ENCODE measurements at places on chromosomes 5 and 9.

GRCh38 chr5:56676091-56676768, 139.1 kb upstream of the MAP3K1 start:
- DNase-seq: no peak

DNA sequence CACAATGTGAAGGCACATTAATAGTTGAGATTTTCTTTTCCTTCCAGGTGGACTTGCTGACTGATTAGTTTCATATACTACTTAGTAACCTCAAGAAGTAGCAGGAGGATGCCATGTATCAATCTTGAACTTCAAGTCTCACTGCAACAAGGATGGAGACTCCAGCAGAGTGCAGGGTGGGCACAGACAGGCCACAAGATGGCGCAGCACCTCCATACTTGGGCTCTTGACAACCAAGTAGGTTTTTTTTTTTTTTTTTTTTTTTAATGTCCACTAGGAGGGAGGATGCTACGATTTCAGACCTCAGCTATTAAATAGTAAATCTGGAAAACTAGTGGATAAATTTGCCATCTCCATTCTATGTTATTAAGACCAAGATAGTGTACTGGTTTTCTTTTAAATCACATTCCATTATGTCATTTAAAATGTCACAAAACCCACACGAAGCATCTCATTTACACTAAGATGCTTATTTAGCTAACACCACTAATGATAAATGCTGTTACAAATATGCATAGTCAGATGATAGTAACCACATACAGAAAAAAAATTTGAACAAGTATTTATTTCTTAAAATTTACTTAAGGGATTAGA, 58.6 kb downstream of the IL6ST start:
- DNase-seq: peak; percentile 79

GRCh38 chr9:89797255-89797654, 192.4 kb downstream of the GADD45G start:
- DNase-seq: no peak

DNA sequence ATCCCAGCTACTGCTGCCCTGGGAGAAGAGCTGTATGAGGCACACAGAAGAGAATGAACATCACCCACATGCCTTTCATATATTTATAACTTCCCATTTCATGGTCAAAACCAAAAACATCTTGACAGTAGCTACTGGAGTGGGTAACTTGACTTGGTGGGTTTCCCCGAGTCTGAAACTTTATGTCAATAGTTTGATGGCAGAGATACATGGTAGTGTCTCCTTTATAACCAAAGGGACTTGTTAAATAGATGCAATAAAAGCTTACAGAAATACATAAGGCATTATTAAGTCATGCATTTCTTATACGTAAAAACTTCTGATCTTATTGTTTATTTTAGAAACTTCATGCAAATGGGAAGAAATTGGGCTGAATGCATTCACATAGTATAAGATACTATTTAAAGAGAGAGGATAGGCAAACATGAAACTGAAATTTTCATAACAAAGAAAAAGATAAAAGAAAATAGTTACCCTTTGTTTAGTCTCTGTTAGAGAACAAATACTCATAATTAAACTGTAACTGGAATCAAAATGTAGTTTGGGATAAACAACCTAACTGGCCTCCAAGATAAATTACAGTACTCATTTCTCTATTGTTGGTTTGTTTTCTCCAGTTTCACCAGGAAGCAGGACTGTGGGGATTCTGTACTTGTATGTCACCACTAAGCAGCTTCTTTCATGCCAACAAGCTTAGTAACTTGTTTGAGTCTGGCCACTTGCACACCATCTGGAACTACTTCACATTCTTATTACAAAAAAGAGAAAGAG, 459.3 kb upstream of the MEF2C start:
- DNase-seq: peak; percentile 72

DNA sequence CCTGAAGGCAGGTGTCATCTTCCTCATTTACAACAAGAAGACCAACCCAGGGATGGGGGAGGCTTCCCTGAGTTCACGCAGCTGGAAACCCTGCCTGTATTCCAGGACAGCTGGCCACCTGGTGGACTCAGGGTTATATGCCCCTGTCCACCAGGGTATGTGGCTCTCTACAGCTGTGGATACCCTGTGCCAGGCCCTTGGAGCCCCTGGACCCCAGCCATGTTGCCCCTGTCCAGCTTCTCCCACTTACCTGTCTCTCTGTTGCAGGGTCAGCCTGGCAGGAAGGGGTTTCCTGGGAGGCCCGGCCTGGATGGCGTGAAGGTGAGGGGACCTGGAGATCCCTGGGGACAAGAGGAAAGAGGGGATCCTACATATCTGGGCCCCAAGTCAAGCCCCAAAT, 79.7 kb upstream of the ORM1 start:
- DNase-seq: no peak

- no peak for DNase-seq
Measured at GRCh38 chr5:52784737-52785136, 3.0 kb upstream of the ITGA1 start.

DNA sequence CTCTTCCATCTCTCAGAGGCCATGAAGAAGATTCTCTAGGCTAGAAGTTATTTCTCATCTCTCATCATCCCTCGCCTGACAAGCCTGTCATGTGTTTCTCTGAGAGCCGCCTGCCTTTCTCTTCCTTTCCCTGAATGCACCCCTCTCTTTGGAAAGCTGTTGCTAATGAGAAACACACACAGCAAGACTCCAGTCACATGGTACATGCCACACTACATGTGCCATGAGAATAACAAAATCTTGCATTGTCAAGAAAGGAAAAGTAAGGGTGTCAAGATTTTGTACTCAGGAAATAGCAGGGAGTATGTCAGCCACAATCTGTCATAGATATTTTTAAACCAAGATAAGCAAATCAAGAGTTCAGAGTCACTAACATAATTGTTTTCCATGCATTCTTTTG, 8.9 kb downstream of the AGXT2 start:
- DNase-seq: no peak

DNA sequence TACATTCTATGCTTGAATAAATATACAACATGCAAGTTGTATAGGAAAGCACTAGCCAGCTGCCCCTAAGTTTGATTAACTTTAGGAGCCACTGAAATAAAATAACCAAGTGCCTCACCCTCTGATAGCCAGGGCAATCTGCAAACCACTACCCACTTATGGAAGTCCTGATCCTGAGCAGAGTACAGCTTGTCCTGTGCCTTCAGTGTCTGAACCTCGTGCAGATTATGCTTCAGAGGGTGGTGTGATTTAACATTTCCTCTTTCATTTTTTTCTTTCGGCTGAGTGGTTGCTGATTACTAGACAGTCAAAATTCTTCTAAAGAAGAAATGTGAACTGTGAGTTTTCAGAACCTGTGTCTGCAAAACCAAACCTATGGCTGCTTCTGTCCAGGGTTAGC, 327.7 kb downstream of the PIK3R1 start:
- DNase-seq: no peak

DNA sequence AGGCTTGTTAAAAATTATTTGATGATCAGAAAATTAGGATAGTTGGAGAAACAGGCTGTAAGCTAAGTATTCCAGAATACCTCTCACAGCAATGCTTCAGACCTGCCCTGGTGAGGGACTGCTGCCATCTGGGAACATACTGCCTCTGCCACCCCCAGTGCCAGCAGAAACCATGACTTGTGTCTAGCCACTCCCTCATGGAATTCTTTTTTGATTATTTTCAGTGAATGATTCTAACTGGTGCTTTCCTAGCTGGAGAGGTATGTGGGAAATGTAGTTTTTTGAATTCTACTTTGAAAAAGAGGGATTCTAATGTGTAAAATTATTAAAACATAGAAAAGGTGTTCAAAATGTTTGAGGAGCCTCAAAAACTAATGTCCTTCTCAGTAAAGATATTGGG, 126.3 kb downstream of the HMHB1 start:
- no peak for DNase-seq

- DNase-seq: no peak
Measured at GRCh38 chr5:14032918-14033317, 88.4 kb upstream of the DNAH5 start.

DNA sequence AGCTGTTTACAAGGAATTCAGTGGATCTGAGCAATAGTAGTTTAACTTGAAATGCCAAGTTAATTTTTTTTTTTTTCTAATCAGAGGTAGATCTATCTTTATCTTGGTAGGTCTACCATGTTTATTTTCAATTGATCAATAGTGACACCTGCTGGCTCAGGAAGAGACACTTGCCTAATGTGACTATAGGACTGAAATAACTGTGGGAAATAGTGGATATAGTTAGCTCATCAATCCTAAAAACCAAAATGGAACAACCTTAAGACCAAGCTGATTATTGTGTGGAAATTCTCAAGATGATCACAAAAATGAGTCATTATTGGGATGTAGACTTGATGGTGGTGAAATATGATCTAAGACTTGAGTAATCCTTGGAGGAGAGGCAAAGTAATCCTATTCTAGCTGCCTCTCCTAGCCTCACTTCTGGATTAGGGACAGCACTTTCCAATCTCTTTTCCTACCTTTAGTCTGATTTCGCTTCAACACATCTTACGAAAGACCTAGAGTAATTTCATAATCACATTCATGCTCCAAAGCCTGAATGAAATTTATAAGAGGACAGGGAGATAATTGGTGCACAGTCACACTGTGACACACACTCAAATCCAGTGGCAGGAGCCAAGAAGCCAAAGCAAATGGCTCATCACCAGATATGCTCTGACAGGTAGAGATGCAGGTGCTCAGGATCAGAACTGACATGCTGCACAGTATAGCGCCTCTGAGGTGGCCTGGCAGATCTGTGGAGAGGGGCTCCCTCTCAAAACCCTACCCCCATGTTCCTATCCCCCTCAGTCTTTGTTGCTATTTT, 156.3 kb downstream of the HMHB1 start:
- peak; percentile 52 for DNase-seq

DNA sequence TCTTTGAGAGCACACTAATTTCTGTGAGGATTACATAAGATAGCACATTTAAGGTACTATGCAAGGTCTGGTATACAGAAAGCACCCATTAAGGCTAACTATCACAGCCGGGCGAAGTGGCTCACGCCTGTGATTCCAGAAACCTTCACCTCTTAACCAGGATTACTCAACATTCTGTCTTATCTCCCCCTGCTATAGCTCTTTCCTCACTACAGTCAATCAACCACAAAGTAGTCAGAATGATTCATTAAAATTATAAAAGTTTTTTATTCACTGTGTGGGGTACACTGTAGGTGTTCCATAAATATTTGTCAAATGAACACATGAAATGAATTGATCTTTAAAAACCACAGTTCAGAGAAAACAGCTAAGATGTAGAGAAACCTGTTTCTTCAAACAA, 48.7 kb downstream of the CHD1 start:
- DNase-seq: no peak

- no peak for DNase-seq
Measured at GRCh38 chr5:113115061-113115460, 138.5 kb downstream of the DCP2 start.

DNA sequence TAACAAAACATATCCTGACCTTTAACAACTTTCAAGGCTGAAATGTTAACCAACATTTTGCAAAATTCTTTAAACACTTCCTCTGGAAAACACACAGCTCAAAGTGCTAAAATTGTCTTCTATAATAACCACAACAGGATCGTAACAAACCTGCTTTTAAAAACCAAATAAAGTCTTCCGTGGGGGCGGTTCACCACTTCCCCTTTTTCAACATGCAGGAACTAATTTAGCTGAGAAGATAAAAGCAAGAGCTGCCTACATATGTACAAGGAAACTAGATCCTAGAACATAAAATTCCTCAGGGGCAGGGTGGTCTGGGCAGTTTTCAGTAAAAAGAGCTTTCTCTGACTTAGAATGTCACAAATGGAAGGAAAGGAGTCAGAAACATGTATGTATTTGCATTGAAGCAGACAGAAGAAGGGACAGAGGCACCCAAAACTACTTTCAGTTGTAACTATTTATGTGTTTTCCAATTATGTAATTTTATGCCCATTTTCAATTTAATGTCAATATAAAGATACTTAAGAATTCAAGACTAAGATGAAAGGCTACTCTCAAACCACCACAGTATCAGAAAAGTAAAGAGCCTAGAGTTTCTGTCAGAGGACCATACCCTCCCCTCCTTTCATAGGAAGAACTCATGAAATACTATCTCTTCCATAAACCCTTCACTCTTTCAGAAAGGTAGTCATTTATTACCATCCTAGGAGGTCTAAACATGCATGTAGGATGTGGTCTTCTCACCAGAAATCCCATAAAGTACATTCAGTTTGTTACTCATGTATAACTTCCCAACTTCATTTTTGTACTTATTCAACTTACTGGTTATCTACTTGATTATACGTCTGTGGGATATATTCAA, 185.9 kb upstream of the RASA1 start:
- no peak for DNase-seq

DNA sequence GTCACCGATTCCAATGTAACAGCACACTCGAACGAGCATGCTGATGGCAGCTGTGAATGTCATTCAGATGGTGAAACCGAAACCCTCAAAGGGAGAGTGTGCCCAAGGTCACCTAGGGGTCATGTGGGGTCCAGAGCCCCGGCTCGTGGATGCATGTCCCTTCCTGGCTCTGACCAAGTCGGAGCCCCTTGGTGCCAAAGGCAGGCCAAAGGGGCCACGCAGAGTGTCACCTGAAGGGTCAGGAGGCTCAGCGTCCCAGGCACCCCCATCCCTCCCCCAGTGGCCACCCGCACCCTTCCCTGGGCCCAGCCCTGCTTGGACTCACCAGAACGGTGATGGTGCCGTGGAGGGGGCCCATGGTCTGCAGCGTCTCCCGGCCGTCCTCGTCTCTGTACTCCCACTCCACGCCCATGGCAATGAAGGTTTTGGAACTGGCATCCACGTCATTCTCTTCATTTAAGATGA, 69.5 kb downstream of the ZNF354C start:
- DNase-seq: no peak

GRCh38 chr9:115362101-115362500, 244.1 kb upstream of the TNC start:
- no peak for DNase-seq

DNA sequence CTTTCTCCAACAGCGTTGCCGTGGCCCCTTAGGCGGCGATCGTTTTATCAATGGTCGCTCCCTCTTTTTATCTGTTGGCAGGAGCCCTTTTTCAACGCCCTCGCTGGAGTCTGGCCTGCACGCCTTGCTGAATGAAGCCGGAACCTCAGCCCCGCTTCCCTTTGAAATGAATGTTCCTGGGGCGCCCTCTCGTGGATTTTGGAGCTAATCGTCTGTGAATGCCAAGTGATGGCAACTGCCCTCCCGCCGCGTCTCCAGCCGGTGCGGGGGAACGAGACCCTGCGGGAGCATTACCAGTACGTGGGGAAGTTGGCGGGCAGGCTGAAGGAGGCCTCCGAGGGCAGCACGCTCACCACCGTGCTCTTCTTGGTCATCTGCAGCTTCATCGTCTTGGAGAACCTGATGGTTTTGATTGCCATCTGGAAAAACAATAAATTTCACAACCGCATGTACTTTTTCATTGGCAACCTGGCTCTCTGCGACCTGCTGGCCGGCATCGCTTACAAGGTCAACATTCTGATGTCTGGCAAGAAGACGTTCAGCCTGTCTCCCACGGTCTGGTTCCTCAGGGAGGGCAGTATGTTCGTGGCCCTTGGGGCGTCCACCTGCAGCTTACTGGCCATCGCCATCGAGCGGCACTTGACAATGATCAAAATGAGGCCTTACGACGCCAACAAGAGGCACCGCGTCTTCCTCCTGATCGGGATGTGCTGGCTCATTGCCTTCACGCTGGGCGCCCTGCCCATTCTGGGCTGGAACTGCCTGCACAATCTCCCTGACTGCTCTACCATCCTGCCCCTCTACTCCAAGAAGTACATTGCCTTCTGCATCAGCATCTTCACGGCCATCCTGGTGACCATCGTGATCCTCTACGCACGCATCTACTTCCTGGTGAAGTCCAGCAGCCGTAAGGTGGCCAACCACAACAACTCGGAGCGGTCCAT, 10.0 kb downstream of the S1PR3 start:
- peak; percentile 76 for DNase-seq

Data from astrocyte of the cerebellum (primary cell).